Inflammatory macrophage treated with lipopolysaccharide for 1 hour (primary cell): ENCODE measurements at places on chromosomes 12 and 14.
A peak's percentile ranks its signal among the peaks of the same experiment; 100 is the strongest.

GRCh38 chr14:64060199-64060545 lies 207.4 kb downstream of the SYNE2 start:
- no peak for DNase-seq

DNA sequence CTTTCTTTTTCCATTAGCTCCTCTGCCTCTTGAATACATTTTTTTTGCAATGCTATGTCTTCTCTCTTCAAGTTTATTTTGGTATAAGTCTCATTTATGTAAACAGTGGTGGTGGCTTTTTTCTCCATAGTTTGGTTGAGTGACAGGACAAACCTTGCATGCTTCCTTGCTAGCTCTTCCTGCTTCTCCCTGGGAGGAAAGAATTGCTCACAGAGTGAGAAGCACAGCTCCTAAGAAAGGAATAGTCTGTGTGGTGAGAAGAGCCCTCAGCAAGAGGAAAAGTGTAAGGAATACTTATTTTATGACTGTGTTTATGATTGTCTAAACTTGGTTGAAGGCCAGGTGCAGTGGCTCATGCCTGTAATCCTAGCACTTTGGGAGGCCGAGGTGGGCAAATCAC lies 11.5 kb downstream of the CCDC175 start:
- DNase-seq: no peak

DNA sequence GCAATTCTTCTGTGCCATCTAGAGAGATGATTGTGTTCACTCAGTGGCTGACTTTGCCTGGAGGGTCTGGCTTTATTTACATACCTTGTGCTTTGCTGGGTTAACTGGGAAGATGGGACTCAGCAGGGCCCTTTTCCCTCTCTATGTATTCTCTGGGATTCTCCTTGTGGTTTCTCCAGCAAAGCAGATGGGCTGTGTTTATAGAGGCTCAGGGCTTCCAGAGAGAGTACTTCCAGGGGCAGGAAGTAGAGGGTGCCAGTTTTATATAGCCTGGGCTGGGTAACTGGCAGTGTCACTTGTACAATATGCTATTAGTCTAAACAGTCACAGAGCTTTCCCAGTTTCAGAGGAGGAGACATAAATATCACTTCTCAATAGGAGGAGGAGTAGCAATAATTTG lies 509.9 kb downstream of the DIO2 start:
- no peak for DNase-seq

DNA sequence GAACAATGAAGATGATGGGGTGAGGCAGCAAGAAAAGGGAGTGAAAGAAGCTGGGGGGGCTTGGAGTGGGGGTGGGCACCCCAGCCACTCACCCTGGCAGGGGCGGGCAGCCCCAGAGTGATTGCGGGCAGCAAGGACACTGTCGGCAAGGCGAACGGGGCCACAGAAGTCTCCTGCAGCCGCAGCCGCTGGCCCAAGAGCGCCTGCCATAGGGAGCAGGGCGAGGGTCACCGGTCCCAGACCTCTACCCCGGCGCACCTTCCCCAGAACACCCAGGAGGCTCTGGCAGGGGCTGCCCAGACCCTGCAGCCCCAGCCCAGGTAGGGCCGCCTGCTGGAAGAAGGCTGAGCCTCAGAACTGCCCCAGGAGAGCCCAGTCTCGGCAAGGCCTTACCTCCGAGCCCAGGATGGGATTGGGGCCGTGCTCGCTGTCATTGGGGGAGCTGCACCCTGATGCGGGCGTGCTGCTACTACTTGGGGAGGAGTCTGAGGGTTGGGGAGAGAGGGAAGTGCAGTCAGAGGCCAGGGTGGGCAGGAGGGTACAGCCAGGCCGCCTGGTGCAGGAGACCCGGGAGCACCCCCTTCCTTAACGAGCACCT lies 22.9 kb downstream of the SLC48A1 start:
- DNase-seq: no peak

DNA sequence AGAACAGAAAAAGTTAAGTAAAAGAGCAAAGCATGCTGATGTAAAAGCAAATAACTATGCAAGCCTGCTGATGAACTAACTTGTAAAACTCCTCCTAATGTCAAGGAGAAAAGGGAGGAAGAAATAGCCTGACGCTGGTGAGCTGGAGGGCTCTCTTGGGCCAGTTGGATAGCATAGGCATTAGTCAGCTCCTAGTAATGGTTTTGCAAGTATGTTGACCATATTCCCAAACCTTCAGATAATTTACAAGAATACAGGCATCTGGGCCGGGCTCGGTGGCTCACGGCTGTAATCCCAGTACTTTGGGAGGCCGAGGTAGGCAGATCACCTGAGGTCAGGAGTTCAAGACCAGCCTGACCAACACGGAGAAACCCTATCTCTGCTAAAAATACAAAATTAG lies 871.4 kb downstream of the C12orf50 start:
- DNase-seq: no peak

DNA sequence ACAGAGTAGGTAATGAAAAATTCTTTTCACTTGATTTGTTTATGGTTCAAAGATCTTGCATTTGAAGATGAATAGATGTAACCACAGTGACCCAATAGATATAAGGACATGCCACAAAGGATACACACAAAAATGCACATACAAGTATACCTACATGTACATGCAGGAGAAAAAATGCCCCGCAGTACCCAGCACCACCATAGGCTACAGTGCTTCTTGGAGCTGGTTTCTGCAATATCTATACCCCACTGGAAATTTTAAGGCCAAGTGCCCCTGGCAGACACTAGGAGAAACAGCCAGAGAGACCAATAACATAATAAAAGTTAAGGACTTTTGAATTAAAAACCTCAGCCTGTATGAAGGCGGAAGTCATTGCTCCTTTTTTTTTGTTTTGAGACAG lies 12.1 kb upstream of the STAC3 start:
- DNase-seq: no peak

DNA sequence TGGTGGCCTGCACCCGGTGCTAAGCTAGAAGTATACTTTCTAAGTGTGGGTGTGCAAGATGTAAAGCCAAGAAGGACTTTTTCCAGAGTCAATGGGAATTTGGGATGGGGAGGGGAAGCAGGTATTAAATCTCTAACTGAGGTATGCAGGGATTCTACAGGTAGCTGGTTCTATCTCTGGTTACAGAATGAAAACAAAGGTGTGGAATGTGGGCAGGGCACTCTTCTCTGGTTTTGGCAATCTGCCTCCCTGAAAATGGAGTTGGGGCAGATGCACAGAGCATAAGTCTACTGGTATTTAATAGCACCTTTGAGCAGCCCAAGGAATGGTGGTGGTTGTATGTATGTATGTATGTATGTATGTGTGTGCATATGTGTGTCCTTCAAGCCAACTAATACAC lies 66.7 kb upstream of the PPP1R12A start:
- DNase-seq: no peak

GRCh38 chr12:54413284-54414190 lies 5.5 kb downstream of the ITGA5 start:
- peak; percentile 64 for DNase-seq
